Right lung (tissue), 10 donors: ENCODE measurements at places on chromosomes 1 and 21.

DNA sequence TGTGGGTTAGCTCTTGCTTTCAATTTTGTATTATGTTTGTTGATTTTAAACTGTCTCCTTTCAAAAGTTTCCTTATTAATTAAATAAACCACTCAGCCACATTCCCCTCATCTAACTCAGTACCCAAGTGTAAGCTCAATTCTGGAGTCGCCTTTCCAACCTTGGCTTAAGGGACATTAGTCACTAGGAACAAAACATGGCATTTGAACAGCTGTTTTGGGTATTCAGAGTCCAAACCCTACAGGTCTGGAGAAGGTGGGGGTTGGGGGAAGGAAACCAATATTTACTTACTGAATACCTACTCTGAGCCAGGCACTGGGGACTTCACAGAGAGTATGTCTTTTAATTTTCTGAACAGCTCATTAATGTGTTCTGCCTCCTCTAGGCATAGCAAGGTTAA lies 117.2 kb upstream of the JUN start:
- no peak for DNase-seq

- DNase-seq, result no peak
Observed at GRCh38 chr1:155206891-155207805, 549 bp downstream of the THBS3 start.

GRCh38 chr1:45429561-45430159 lies 61.3 kb downstream of the TESK2 start:
- no peak for DNase-seq

DNA sequence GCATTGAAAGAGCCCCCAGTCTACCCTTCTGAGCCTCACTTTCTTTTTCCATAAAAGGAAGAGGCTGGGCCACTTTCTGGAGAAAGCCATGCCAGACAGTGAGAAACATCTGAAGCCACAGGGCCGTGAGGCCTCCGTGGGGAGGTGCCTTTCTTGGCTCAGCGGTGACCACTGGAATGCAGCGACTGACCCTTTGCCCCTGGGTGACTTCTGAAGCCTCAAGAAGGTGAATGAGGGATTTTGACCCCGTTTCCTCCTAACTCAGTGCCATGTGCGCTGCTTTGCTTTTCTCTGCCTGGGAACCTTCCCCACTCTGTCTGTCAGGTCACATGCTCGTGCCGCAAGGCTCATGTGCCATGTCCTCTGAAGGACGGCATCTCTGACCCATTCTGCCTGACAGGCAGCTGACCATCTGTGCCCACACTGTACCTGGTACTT lies 44.7 kb upstream of the A3GALT2 start:
- DNase-seq, result no peak

- no peak for DNase-seq
Observed at GRCh38 chr1:68454534-68454933, 4.8 kb upstream of the RPE65 start.

- DNase-seq, result no peak
Observed at GRCh38 chr1:179807691-179808485, 64.8 kb downstream of the FAM163A start.

DNA sequence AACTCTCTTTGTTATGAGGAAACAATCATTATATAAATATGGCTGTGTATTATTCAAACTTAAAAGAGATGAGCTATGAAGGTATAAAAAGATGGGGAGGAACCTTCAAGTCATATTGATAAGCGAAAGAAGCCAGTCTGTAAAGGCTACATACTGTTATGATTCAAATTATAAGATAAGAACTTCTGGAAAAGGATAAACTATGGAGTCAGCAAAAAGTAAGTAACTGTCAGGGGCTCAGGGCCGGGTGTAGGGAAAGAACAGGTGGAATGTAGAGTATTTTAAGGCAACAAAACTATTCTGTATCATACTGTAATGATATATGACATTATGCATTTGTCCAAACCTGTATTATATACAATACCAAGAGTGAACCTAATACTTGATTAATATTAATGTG lies 573.1 kb upstream of the ZRANB2 start:
- no peak for DNase-seq

GRCh38 chr1:14281412-14281811 lies 317.1 kb upstream of the KAZN start:
- DNase-seq, result no peak

DNA sequence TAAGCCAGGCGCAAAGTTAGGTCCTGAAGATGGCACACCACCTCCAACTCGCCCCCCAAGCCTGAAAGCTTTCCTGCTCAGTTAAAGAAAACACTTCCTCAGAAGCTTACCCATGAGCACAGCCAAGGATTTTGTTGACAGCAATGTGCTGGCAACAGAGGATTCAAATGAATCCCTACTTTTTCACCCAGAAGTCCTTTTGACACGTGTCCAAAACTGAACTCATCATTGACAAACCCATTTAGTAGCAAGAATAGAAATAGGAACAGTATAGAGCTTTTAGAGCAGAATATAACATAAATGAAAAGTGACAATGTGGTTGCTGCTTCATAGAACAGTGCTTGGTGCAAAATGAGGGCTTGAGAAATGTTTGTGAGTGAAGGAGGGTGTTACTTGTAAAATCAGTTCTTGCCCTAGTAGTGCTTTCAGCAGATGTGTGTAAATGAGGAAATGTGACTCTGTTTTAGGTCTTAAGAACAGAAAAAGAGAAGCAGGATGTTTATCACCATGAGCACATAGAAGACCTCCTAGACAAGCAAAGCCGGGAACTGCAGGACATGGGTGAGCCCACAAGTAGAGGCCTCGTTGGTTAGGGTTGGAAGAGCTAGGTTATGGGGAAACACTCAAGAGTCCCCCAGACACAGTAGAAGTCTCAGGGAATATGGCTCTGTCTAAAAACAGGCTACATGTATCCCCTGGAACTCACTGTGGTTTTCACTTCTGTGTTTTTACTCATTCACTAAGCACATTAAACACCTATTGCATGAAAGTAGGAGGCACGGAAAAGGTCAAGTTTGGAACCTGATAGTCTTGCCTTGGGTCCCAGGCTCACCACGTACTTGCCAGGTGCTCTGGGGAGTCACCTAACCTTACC lies 48.6 kb upstream of the TMEM125 start:
- no peak for DNase-seq

- DNase-seq, result no peak
Observed at GRCh38 chr1:66927528-66927927, 2.7 kb downstream of the MIER1 start.

DNA sequence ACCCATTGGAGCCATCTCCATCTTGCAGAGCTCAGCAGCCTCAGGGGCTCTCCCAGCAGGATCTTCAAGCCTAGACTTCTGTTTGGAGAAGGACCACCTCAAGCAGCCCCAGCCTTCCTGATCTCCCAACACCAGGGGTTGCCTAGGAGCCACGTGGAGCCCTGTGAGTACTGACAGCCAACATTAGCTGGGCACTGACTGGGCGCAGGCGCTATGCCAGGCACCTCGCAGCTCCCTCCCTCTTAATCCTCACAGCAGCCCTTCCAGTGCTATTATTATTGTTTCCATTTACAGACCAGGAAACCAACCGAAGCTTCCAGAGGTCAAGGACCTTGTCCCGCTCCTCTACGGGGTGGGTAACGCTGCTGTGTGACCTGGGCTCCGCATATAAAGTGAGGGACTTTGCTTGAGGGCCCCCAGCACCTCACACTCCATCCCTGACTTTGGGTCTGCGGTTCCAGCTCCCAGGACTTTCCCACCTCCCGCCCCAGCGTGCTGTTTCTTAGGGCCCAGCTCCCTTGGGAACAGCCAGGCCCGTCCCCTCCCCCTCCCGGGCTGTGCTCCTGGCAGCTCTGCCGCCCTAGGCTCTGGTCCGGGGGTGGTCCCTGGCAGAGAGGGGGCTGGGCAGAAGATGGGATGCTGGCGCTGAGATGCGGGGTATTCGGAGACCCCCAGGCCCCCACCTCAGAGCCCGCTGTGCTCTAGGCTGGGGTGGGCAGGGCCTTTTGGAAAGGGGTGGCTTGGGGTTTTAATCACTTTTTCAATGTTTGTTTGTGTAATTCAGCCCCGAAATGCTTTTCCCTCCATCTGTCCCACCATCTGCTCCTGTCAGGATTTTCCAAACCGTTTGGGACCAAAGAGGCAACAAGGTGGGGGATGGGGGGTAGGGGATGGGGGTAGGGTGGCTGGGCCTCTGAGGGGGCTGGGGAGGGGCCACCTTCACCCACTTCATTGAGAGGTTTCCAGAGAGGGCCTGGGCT lies 4.1 kb upstream of the HPCA start:
- DNase-seq, result no peak

GRCh38 chr1:91870322-91870721 lies 15.6 kb downstream of the TGFBR3 start:
- no peak for DNase-seq

- DNase-seq, result no peak
Observed at GRCh38 chr1:227541796-227542152, 21.6 kb upstream of the ZNF678 start.

GRCh38 chr1:235009561-235010306 lies 118.9 kb downstream of the TOMM20 start:
- DNase-seq, result no peak

- DNase-seq, result no peak
Observed at GRCh38 chr21:46569081-46569480, 35.8 kb downstream of the S100B start.

GRCh38 chr1:242854466-242854865 lies 330.0 kb upstream of the PLD5 start:
- no peak for DNase-seq

DNA sequence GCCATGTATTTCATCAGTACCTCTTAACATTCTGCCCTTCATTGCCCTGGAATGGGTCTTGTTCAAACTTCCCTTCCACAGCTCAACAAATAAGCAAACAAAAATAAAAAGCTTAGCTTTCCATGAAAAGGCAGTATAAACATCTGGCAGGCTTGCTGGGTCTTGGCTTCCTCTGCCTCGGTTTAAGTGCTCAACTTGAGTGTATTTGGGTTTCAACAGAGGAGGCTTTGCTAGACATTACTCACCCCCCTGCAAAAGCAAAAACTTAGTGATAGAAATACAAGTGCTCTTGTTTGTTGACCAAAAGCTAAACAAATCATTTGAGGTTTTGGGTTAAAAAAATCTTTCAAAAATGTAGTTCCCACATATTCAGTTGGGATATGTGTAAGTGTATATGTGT lies 518.5 kb downstream of the PLPP3 start:
- no peak for DNase-seq

DNA sequence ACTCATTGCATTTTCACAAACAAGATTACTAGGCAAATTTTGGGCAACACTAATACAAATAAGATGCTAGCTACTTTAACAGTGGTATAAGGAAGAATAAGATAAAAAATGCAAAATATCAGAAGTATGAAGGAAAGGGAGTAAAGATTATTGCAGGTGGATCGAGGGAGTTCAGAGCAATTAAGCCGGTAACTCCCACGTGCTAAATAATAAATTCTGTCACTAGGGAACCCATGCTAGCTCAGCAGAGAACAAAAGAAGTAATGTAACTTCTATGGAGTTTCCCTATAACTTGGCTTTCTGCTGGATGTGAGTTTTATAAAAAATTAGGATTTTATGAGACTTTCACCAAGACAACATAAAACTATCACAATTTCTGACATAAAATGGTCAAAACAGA lies 470.5 kb upstream of the RGS18 start:
- DNase-seq, result no peak

GRCh38 chr1:93677729-93678128 lies 3.9 kb downstream of the BCAR3 start:
- DNase-seq, result no peak

DNA sequence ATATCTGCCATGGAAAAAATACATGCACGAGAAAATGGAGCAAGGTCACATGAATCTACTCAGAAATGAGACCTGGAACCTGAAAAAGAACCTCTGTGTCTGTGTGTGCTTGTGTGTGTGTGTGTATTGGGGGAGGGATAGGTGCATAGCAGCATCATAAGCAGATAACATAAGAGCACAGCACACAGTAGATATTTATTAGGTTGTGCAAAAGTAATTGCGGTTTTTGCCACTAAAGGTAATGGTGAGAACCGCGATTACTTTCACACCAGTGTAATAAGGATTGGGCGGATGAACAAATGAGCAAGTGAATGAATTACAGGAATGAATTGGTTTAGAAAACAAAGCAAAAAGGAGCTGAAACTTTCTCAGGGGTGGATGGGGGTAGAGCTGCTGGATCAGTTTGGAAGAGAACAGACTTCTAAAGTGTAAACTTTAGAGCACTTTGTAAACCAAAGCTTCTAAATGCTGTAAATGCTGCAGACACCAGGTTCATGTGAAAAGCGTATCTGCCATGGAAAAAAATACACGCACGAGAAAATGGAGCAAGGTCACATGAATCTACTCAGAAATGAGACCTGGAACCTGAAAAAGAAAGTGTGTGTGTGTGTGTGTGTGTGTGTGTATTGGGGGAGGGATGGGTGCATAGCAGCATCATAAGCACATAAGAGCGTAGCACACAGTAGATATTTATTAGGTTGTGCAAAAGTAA lies 156.9 kb downstream of the TOMM20 start:
- no peak for DNase-seq

DNA sequence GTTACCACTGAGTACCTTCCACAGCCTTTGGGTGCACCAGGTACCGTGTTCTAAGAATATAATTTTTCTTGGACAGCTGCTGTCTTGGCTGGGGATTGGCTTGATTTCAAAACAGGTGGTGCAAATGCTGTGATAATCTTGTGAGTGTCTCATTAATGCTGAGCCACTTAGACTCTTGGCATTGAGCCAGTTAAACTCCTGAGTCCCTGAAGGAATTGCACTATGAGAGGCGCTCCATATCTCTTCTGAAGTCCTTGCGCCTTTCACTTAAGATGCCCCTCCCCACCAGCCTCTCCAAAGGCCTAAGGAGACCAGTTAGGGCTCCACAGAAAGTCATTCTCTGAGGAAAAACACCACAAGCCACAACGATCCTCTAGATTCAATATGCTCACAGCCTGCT lies 51.0 kb downstream of the BACH1 start:
- no peak for DNase-seq

GRCh38 chr1:193118803-193119730 lies 2.8 kb upstream of the CDC73 start:
- DNase-seq, result no peak

- DNase-seq, result no peak
Observed at GRCh38 chr1:165832902-165833301, 5.5 kb downstream of the UCK2 start.

DNA sequence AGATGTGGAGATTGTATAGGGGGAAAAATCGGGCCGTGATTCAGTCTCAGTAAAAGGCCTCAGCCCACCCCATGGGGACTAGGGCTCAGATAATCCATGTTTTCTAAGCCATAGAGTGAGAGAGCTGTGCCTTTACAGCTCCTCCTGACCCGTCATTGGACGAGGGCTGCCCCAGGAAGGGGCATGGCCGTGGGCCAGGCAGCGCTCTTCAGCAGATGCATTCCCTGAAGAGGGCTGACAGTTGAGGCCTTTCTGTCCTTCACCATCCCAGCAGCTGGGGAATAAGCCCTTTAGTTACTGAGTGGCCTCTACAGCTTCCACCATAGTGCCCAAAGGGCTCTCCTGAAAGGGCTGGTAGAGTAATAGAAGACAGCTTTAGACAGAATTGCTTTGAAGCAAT lies 57.2 kb downstream of the ST3GAL3 start:
- DNase-seq, result no peak

- no peak for DNase-seq
Observed at GRCh38 chr1:244210884-244211558, 159.9 kb downstream of the ZBTB18 start.

DNA sequence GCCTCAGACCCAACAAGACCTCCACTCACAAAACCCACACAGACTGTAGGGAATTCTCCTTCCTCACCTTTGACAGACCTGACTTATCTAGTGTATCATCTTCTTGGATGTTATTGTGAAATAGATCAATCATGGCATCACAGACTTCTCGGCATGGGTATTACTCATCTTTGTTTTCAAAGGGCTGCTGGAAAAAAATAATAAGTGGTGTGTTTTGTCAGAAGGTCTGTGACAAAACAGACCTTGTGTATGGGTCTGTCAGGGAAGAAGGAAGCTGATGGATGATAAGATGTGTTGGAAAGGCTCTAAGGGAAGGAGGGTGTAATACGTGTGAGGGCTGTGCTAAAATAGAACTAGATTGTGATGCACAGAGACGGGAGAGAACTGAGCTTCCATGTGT lies 13.9 kb upstream of the S100A7 start:
- DNase-seq, result no peak
